ENCODE measurements at places on chromosomes 2 and 18.

- DNase-seq = no peak
Observed at GRCh38 chr2:107936433-107937359, 49.6 kb upstream of the SLC5A7 start.

DNA sequence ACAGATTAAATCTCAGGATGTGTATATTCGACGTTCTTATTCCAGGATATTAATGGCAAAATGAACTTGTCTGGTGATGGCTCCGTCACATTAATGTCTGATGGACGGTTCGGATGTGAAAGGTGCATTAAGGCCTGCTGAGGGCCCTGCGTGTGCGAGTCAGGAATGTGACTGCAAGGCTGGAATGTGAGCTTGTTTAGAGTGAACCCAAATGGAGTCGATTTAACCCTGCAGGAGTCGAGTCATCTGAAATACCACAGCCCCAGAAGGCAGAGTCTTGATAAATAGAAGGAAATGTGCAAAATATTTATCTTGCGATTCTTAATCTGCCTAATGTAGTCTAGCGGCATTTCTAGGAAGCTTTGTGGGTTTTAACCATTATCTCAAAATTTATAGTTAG, 44.3 kb downstream of the RDH14 start:
- no peak for DNase-seq

GRCh38 chr18:75407468-75408437, 19.8 kb downstream of the SMIM21 start:
- DNase-seq = no peak

DNA sequence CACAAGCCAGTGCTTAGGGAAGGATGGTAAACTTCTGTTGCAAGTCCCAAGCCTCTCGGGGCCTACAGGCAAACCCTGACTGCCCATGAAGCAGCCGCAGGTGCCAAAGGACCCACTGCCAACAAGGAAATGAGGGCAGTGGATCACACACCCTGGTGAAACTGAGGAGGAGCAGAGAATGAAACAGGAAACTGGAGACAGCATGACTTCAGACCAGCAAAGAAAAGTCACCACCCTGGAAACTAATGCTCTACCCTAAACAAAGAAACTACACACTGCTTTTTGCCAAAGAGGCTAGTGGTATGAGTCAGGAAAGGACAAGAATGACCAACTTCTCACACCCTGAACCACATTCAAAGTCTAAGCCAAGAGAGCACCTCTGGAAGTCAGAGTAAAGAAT, 97.2 kb downstream of the MYO5B start:
- no peak for DNase-seq

DNA sequence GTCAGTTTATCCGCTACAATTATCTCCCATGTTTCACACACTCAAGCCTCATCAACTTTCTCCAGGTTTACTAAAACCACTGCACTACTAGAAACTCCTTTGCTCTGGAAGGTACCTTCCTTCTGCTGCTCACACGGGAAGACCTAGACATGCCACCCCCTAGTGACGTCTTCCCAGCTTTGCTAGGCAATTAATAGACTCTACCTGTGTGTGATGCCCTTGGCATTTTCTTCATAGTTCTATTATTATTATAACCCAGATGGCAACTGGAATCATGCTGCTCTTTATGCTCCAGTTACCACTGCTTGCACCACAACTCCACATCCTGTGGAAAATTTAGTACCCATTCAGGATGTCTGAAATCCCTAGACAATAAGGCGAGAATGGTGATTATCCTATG, 42.4 kb downstream of the CACNB4 start:
- DNase-seq = no peak

GRCh38 chr2:64931246-64932115, 57.7 kb upstream of the SLC1A4 start:
- DNase-seq = no peak

DNA sequence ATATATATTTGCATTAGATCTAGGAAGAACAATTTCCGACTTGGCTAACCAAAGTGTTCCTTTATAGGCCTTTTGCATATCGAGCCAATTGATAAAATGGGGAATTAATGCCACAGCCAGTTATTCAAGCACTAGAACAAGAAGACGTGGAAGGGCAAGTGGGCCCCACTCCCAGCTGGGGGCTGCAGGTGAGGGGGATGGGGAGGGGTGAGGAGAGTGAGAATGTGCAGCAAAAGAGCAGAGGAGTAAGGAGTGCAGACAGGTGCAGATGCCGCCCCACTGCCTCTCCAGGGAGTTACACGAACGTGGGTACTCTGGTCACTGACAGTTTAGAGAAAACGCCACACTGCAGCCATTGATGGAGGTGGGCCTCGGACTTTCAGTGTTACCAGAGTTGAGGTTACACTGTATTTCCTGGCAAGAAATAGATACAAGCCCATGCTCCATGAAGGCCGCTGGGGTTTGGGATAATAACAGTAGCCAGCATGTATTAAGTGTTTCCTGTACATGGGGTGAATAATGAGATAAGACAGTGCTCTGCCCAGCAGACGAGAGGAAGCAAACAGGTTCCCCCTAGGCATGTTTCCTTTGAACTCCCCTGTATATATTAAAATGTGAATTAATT, 40.9 kb downstream of the GORASP2 start:
- DNase-seq = no peak

DNA sequence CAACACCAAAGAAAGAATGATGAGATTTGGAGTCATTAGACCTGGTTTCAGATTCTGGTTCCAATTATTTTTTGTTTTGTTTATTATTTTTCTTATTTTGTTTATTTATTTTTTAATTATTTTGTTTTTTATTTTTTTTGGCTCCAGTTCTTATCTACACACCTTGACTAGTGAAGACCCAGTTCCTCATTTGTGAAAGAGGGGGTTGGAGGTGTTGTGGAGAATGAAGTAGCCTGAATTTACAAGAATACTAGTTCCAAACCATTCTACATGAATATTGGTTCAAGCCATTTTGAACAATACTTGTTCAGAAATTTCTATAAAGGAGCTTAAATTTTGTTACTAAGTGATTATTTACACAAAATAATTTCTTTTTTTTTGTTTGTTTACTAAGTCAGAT, 6.9 kb upstream of the KCNJ13 start:
- DNase-seq = no peak

DNA sequence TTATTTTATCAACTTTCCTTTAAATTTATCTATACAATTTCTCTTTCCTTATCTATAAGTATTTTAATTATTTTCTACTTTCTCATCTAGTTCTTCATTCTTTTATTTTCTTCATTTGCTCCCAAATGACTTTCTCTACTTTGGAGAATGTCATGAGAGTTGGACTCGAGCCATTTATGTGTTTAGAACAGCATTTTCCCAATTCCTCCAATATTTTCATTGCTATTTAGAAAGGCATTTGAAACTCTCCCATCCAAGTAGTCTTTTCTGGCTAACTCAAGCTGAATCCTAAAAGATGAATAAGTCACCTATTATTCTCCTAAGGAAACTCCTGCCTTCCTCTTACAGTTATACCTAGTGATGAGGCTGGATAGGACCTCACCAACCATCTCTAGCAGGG, 15.8 kb upstream of the FEZ2 start:
- DNase-seq = no peak

GRCh38 chr2:69686813-69687212, 43.3 kb upstream of the AAK1 start:
- no peak for DNase-seq

DNA sequence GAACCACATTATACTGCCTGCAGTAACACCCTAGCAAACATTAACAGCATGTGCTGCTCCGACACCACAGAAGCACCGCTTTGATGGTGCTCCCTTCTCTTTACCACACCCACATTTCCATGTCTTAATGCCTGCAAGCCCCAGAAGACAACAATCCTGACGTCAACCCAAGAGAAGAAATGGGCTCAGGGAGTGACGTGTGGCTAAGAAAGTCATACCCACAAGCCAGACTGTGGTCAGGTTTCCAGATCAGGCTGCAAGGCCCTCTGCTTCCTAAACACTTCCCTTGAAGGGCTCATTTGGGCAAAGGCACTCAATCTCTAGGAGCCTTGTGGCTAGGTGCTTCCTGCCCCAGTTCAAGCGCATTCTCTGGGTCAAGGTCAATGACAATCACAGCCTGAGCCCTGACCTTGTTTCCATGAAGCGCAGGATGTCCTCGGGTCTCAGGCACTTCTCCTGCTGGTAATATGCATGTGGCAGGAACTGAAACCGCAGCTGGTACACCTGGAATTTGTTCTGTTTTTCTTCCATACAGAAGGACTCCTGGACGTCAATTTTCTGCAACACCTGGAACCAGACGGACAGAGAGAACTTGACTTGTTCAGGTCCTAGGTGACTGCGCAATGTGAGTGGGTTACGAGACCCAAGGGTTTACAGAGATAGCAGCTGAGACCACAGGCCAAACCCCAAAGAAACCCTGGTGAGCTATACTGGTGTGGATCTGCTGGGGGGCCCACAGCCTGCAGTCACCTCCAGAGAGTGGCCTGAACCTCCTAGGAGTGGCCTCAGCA, 67.2 kb downstream of the POLR1A start:
- no peak for DNase-seq

GRCh38 chr18:25827961-25828561, 262.4 kb downstream of the SS18 start:
- no peak for DNase-seq

GRCh38 chr2:51581636-51582267, 549.8 kb upstream of the NRXN1 start:
- no peak for DNase-seq

DNA sequence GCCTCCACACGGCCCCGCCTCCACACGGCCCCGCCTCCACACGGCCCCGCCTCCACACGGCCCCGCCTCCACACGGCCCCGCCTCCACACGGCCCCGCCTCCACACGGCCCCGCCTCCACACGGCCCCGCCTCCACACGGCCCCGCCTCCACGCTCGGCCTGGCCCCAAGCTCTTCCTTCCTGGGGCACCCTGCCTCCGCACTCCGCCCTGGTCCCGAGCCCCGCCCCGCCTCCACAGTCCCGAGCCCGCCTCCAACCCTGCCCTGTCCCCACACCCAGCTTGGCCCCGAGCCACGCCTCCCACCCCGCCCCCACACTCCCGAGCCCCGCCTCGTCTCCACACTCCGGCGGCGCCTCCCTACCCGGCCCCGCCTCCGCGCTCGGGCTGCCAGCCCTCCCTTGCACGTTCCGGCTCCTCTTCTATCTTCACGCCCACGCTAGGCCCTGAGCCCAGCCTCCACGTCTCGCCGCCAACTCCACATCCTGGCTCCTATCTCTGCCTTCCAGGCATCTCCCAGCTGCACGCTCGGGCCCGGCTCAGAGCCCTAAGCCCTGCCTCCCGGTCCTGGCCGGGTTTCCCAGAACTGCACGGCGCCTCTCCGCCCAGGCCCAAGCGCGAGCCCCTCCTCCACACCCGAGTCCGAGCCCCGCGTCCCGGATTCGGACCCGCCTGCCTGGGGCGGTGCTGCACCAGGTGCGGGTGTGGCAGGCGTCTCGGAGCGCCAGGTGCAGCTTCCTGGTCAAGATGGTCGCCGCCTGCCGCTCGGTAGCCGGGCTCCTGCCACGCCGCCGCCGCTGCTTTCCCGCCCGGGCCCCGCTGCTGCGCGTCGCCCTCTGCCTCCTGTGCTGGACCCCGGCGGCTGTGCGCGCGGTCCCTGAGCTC, at the start of gene TMEM87B:
TSS of gene TMEM87B (plus strand) at position 423 of the 883 bp plus-strand sequence. CDS start at position 746, 323 bp downstream.
- peak; percentile 96 for DNase-seq

Measured in stimulated activated CD4-positive, alpha-beta T cell treated with anti-CD3 and anti-CD28 coated beads, Interleukin-15, amount 100 ng/mL, for 1 hour (primary cell).